Omental fat pad (tissue), 4 donors: ENCODE measurements at places on chromosomes 1 and 21.

DNA sequence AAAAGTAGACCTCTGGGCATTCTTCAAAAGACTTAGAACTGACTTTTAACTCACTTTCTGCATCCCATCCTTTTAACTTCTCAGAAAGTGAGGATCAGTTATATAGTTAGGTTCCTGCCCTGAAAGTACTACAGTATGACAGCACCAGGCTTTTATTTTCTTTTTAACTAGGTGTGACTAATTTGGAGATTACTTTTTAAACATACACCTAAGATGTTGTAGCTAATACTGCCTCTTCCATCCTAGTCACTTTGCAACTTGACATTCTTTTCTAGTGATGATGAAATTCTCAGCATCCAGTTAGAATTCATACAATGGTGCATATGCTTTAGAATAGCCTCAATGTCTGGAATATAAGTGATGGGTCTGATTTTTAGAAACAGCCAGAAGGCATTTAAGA lies 24.6 kb downstream of the RUNX1 start:
- DNase-seq, result no peak

- no peak for DNase-seq
Measured at GRCh38 chr21:42242611-42243010, 23.7 kb downstream of the ABCG1 start.

- no peak for DNase-seq
Measured at GRCh38 chr1:63276624-63277023, 45.7 kb upstream of the FOXD3 start.

DNA sequence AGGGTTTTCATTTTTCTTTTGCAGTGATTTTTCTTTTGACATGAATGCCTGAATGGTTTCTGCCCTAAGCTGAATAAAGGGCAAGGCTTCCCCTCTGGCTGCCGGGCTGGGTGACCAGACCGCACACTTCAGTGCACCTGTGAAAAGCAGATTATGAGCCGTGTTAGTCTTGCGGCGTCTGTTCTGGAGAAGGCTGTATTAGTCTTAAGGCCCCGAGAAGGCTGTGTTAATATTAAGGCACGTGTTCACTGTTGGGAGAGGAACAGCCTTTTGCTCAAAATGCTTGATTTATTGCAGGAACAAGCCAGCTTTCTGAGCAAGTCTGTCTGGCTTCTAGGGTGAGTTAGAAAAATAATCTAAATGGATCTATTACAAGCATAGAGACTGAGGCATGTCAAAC lies 54.7 kb upstream of the DNAH14 start:
- no peak for DNase-seq

- no peak for DNase-seq
Measured at GRCh38 chr1:44575396-44575795, 98.9 kb downstream of the TMEM53 start.

DNA sequence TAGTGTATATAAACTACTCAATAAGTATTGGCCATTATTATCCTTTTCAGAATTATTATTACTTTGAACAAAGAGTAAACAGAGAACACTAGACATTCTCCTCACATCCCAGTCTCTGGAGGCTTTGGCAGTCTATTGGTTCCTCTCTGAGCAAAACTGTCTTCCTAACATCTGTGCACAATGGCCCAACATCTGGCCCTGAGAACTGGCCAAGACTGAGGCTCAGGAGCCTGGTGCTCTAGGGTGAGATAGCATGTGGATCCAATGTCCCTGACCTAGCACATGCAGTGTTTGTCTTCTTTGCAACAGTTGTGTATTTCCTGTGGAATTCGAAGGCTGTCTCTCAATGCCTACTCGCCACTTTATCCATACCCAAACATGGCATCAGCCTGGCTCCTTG lies 313.2 kb upstream of the KAZN start:
- DNase-seq, result no peak

DNA sequence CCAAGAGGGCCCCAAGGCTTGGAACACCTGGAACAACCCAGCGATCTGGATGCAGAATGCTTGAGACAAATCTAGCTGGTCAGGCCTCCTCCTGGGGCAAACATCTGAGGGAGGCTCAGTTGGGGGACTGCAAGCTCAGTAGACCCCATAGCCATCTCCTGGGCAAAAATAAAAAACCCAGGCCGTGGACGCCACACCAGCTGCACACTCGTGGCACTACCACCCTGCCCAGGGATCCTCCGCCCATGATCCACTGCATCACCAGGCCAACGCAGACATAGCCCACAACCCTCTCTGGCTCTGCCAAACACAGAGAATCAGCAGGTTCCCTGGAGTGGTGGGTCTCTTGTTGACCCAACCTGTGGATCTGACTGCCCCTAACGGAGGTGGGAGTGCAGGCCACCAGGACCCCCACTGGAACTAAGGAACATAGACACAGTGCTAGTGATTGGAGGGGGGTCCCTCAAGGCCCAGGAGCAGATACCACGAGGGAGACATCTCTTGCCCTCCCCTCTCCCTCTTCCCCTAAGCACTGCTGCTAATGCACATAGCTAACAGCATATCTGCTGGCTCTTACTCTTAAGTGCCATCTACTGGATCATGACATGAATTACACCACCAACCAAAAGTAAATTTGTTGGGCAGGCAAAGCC lies 147.2 kb downstream of the CHD1L start:
- no peak for DNase-seq

DNA sequence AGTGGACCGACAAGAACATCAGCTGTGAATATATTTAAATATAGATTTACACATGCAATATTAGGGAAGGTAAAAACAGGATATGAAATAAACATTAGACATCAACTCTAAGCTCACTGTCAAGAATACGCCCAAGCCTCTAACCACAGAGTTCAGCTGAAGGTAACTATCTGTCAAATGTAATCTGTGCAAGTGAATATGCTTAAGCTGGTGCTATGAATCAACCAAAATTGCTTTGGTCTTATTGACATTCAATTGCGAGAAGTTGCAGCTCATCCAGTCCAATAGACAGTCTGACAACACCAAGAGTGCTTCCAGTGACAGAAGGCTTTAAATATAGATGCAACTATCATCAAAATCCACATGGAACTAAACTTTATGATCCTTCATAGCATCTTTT lies 32.3 kb downstream of the USH2A start:
- DNase-seq, result no peak

DNA sequence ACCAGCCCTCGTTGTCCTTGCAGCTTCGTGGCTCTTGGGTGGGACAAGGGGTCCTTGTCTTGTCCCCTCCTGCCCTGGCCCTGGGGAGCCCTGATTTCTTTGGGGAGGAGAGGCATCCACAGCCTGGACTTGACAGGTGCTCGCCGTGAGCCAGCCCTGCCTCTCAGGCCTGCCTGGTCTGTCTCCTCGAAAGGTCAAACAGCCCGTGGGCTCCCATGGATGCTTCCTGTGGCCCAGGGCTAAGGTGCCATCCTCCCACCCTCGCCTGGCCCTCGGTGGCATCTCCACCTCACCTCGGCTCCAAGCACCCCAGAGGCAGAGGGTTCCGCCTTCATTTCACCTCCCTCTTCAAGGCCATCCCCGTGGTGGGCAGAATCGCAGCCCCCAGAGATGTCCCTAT lies 9.0 kb downstream of the LRRC3 start:
- DNase-seq, result no peak

DNA sequence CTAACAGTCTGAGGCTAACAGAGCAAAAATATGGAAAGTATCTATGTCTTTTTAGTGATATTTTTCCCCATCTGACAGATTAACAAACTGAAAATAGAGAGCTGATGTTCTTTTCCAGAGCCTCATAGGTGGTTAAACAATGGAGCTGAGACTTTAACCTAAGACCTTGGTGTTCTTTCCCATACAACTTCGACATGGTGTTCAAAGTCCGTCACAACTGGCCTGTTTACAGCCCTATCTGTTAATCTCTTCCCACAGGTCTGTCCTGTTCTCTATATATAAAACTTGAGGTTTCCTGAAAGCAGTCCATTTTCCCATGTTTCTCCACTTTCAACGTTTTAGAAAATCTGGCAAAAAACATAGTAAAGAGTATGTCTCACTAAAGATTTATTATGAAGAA lies 395.7 kb downstream of the BRINP2 start:
- DNase-seq, result no peak

DNA sequence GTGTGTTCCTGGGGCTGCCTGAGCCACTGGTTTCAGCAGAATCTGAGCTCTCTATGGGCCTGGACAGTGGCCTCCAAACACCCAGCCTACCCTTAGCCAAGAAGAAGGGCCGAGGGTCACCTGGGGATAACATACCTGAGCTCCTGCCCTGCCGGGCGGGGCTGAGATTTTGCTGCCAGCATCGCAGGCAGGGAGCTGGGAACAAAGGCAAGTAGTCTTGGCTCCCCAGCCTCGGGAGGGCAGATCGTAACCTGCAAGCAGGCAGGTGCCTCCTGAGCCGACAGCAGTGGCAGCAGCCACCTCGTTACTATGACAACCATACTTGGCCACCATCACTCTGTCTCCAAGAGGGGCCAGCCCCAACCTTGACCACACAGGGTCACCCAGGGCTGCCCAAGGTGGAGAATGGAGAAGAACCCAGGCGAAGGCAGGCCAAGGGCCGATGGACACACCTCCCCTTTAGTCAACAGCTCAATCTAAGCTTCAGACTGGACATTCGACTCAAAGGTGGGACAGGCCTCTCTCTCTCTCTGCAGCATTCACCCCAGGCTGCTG lies 54.6 kb downstream of the TOMM20 start:
- DNase-seq, result no peak

- DNase-seq, result no peak
Measured at GRCh38 chr1:218775501-218776021, 398.1 kb upstream of the LYPLAL1 start.

DNA sequence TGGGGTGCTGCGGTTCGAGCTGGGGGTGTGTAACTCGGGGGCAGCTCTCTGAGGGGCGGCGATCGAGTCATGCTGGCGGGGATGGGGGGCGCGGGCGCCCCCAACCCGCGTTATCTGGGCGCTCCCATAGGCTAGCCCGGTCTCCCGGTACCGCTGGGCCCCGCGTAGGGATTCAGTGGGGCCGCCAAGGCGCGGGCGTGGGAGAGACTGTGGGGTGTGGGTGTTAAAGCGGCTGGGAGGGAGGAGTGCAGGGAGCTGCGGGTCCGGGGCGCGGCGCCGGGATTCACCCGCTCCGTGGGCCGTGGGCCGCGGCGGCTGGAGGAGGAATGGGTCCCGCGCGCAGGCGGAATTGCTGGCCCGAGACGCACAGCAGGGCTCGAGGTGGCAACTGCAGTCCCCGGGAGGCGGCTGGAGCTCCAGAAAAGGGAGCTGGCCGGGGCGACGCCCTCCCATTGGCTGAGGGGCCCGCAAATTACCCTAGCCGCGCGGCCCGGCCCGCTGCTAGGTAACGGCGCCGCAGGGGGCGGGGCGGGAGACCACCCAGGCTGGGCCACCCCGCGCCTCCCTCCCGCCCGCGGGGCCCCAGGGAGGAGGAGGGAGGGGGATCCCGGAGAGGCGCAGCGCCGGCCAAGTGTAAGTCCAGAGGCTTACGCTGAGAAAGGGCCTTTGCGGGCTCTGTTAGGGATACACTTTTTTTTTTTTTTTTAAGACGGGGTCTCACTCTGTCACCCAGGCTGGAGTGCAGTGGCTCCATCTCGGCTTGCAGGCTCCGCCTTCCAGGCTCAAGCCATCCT lies at the start of gene PTCH2:
Gene PTCH2 (minus strand): TSS at position 392 of the 794 bp plus-strand sequence. CDS start 321 bp downstream, at position 71.
- DNase-seq, result no peak

DNA sequence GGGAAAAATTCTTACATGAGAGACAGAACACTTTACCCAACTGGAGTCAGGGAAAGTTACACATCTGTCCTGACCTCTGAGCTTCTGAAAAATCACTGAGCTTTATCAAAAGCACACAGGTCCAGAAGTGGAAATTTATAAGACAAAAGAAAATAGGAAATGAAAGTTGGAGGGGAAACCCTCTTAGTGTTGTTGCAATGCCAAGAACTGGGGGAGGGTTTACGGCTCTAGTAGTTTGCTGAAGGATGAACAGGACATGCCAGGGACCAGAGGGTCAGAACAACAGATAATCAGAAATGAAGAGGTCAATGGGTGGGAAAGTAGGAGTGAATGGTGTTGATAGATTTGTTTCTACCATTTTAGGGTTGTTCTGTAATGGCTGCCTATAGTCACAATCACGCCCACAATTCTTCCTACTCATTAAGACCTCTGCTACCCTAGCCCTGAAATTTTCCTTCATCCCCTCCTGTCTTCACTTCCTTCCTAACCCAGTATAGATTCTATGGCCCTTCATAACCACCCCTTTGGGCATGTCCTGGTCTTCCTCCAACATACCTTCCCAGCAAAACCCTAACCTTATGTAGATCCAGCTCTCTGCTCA lies 30.3 kb upstream of the FMOD start:
- DNase-seq, result no peak

- no peak for DNase-seq
Measured at GRCh38 chr1:242534753-242535152, 10.3 kb upstream of the PLD5 start.

- DNase-seq, result no peak
Measured at GRCh38 chr1:156712626-156713025, 7.2 kb upstream of the CRABP2 start.

DNA sequence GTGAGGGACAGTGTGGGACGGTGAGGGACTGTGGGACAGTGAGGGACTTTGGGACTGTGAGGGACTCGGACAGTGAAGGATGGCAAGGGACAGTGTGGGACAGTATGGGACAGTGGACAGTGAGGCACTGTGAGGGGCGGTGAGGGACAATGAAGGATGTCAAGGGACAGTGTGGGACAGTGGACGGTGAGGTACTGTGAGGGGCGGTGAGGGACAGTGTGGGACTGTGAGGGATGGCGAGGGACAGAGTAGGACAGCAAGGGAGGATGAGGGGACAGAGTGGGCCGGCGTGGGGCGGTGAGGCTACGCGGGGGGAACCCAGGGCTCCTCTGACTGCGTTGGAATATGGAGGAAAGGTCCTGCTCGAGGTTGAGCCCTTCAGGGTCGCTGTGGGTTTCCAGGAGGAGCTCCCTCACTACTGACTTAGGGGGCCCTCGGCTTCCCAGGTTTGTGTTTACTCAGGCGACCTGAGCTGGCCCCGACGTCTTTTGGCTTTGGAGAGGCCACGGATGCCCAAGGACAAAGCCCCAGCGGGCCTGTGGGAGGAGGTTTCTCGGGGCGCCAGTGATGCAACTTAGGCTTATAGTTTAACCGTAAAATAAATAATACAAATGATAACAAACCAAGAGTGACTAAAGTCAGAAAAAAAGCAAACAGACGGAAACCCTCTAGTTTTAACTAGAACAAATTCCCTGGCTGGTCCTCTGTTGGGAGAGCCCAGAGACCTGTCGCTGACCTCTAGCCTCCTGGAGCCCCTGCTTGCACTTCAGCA lies 1.1 kb upstream of the ERRFI1 start:
- DNase-seq, result no peak

- DNase-seq, result no peak
Measured at GRCh38 chr1:58422436-58422835, 124.1 kb downstream of the OMA1 start.

DNA sequence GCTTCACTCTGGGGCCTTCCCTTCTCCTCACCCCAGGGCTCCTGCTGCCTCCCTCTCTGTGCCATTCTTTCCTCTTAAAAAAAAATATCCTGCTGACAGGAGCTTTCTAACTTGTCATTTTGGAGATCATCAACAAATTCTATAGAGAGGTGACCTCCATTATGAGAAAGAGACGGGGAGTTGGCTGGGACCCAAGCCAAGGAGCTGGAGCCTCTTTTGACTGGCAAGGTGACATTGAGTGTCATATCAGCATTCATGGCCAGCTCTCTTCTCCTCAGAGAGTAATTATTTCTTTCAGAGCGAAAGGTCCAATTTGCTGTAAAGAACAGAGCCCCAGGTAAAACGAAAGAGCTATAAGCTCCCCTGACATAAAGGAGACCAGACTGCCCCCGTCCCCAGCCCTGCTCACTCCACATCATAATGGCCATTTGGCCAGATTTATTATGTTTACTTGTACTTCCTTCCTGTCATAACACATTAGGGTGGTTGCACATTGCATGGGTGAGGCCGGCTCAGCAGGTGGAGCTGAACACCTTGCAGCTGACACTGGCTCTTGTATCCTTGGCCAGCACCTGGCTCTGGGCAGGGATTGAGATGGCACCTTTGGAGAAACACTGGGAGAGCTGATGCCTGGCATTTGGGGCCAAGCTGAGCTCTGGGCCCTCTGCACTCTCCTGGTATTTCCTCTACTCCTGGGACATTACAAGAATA lies 404.0 kb upstream of the VAMP3 start:
- DNase-seq, result no peak
